Stimulated activated CD4-positive, alpha-beta T cell treated with anti-CD3 and anti-CD28 coated beads, Interleukin-1b, Interleukin-23, amount 100 ng/mL, for 1 hour (primary cell): ENCODE measurements at places on chromosomes 4 and X.

DNA sequence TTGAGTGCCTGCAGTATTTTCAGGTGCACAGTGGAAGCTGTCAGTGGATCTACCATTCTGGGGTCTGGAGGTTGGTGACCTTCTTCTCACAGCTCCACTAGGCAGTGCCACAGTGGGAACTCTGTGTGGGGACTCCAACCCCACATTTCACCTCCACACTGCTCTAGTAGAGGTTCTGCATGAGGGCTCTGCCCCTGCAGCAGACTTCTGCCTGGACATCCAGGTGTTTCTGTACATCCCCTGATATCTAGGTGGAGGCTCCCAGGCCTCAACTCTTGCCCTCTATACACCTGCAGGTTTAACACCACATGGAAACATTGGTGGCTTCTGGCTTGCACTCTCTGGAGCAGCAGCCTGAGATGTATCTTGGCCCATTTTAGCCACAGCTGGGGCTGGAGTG, 17.0 kb upstream of the NELFA start:
- no peak for DNase-seq

- no peak for DNase-seq
Observed at GRCh38 chr4:3422241-3422801, 19.4 kb upstream of the HGFAC start.

GRCh38 chrX:153880440-153880815, 5.5 kb downstream of the L1CAM start:
- no peak for DNase-seq

DNA sequence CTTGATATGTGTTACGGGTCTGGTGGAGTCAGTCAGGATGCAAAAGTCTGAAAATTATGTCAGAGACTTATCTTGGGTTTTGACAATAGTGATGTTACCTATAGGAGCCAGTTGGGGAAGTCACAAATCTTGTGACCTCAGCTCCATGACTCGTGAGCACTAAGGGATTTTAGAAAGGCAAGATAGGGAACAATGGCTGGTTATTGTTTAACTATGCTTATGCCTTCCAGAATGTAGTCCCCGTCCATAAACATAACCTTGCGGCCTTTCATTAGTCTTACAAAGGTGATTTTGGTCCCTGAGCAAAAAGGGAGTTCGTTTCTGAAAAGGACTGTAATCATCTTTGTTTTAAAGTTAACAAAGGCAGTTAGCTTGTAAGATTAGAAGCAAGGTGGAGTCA, 23.9 kb upstream of the GATB start:
- no peak for DNase-seq

DNA sequence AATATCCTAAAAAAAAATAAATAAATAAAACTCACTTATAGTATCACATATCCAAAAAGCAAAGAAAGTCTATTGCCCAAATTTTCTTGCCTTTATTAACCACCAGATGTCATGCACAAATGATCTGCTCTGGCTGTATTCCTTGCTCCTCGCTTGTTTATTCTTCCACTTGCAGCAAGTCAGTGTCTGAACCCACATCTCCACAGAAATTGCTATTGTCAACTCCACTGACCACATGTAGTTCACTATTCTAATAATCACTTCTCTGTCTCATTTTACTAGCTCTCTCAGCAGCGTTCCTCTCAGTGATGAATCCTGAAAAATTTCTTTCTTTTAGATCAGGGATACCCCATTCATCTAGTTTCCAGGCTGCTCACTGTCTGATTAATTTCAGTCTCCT, 29.3 kb upstream of the CXXC4 start:
- DNase-seq: no peak

DNA sequence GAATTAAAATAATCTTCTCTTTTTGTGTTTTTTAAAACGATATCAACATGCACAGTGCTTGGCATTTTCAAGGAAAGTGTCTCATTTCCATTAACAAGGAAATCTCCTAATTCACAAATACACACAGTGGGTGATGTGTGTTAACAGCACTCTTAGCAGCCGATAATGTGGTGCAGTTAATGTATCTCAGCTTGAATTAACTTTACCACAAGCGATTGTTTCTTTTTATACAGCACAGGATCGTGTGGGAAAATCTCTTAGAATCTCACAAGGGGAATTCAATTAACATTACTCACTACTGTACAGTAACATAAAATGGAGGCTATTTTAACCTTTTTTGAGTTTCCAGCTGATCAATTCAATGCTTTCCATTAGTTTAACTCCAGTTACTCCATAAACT, 1841.9 kb downstream of the STIM2 start:
- DNase-seq: no peak

DNA sequence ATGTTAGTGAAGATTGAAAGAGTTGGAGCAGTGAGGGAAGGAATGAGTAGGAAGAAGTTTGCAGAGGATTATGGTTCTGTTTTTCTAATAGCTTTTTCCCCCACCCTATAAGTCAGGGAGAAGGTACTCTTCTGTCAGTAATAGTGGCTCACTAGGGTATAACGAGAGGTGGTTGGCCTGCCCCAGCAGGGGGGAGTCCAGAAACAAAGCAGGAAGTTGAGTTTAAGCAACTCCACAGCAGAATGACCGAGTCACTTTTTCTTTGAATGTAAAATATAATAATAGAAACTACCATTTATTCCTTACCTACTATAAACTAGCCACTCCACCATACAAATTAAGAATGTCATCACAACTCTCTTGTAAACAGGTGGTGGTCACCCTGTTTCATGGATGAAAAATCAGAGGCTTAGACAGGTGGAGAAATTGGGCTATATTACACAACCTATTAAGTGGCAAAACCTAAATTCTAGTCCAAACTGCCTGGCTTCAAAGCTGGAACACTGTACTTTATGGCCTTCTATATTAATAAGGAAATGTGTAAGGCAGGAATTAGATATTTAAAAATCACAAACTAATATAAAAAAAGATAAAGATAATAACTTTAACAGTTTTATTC, 21.9 kb downstream of the AP1AR start:
- DNase-seq: no peak

- no peak for DNase-seq
Observed at GRCh38 chr4:170853422-170854021, 763.8 kb upstream of the AADAT start.

DNA sequence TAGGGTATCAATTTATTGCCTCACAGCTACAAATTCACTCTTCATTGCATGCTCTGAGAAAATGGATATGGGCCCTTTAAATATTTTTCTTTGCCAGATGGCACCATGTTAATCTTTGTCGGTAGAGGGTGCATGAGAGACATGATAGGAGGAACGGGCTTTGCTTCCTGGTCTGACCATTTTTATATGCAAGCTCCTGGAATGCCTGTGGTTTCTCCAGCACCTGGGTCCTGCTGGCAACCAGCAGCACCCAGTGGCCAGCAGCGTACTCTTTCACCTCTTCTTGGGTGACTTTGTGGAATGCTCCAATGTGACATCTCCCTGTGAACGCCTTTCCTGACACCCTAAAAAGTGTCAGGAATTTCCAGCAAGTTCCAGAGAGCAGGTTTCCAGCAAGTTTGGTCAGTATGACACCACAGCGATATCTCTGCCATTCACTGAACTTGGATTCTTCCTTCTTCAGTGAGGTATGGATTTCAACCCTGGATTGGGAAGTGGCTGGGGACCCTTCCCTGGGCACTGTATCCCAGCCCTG, 140.3 kb upstream of the PGRMC2 start:
- DNase-seq: no peak

GRCh38 chr4:146522869-146523205, 1.1 kb upstream of the SLC10A7 start:
- no peak for DNase-seq

- DNase-seq: no peak
Observed at GRCh38 chr4:71907782-71908181, 123.9 kb upstream of the GC start.

DNA sequence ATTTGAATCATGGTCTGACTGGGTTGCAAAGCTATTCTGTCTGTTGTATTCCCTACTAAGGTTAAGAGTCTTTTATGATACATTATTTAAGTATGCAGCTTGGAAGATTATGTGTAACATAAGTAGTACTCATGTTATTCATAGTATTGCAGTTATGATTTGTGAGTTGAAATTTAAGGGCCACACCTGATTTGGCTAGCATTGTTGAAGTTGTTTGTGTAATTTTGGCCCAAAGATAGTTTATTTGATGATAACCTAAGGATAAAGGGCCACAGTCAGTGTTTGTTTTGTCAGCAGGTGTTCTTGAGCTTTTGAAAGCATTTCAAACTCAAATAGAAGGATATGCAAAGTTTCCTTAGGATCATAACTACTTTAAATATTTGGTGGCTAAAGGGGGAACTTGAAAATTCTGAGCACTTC, 38.9 kb downstream of the NUDT9 start:
- no peak for DNase-seq

- DNase-seq: no peak
Observed at GRCh38 chrX:152619897-152620296, 17.8 kb upstream of the GABRQ start.

DNA sequence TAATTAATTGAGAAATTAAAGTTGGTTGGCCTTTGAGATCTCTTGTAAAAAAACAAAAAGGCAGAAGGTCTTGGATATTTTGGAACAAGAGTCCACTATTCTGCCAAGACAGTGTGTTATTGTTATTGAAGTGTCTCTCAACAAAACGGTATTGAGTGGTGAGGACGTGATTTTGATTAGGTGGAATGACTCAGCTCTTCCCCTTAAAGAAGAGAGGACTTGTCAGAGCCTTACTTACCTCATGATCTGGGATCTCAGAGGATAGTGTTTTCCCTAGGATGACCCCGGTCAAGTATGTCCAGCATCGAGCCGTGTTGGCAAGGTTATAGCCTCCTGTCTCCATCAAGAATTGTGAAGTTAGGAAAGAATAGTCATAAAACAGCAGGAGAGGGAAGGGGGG, 110.9 kb downstream of the HDAC8 start:
- no peak for DNase-seq

DNA sequence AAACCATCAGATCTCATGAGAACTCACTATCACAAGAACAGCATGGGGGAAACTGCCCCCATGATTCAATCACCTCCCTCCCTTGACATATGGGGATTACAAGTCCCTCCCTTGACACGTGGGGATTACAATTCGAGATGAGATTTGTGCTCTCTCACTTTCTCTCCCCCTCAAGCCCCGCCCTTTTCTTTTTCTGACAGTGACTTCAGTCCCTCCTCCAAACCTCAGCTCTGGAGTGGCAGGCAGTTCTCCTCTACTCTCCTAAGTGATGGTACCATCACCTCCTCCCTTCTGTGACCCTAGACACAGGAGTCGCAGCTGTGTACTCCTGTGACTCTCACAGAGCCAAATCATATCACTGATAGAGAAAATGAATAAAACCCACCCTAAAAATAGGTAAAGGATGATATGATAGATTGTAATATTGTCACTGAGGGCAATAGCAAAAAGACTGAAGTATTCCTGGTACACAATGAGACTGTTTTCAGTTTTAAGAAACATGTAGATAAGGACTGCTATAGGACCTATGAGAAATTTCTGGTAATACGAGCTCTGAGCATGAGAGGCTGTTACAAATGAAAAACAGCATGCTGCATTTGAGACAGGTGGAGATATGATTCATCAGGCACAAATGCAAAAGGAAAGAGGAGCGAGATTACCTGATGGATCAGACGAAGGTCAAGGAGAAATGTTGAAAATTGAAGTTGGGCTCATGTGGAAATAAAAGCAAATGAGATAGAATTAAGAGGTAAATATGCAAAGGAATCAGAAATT, 101.2 kb upstream of the CBLL2 start:
- no peak for DNase-seq

GRCh38 chrX:112967903-112968302, 127.3 kb upstream of the AMOT start:
- DNase-seq: no peak

DNA sequence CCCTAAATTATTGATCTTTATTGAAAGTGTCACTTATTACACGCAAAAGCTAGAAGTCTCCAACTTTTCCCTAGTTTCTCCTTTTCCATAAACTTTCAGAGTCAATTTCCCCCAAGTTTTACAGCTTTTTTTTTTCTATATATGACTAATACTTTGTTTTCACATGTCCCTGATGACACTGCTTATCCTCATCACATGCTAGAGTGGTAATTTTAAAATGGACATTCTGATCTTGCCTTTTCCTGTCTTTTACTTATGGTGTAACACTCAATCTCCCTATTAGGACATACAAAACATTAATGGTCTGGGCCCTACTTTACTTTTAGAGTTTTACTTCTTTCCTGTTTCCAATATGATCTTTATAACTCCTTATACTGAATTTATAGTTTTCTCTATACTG, 112.6 kb downstream of the ANK2 start:
- DNase-seq: no peak

- no peak for DNase-seq
Observed at GRCh38 chr4:52694936-52695335, 35.8 kb upstream of the USP46 start.

- no peak for DNase-seq
Observed at GRCh38 chr4:109969087-109969486, 56.4 kb downstream of the EGF start.

- no peak for DNase-seq
Observed at GRCh38 chr4:8238515-8239053, 31.0 kb upstream of the HTRA3 start.

- DNase-seq: no peak
Observed at GRCh38 chr4:128249787-128250668, 37.6 kb downstream of the PGRMC2 start.

DNA sequence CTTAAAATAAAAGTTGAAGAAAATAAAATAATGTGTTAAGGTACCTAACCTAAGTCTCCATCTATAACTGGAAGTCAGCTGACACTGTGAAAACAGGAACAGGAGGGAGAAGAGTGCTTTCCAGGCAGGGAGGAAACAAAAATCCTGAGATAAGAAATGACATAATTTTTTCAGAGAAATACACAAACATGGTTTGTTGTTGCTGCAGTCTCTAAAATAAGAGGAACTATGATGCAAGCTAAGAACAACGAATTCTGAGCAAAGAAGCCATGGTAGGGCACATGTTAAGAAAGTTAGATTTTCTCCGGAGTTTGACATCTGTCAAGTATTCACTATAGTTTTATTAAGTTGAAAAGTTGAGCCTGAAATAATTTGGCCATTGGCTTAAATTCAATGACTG, 26.9 kb downstream of the PAPSS1 start:
- DNase-seq: no peak

DNA sequence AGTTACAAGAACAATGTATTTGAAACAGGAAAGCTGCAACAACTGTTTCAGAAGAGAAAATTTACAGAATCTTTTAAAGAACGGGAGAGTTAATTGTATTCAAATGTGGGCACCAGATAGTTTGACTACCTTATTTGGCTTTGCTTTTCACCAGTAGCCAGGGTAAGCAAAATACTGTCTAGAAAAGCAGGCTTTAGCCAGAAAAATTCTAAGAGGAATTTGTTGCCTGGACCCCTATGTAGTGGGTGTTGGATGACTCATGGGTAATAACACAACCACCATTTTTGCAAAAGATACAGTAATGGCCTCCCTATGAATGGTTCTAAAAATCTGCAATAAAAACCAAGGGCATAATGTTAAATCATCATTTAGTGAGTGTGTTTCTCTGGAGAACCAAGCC, 233.4 kb upstream of the ANXA3 start:
- no peak for DNase-seq

GRCh38 chrX:115251458-115252233, 17.8 kb upstream of the LRCH2 start:
- DNase-seq: no peak
